Lung (tissue), 17 donors: ENCODE measurements at places on chromosomes 2 and 18. TPM values are rescaled to one million over a fixed set of nuclear protein-coding genes. Genes with fewer than 3 reads are reported as not detected.
A peak's percentile ranks its signal among the peaks of the same experiment; 100 is the strongest.

NOL4 gene
- 0.02 TPM for polyA plus RNA-seq

PSD4 gene
- 20.9 TPM for polyA plus RNA-seq

DNA sequence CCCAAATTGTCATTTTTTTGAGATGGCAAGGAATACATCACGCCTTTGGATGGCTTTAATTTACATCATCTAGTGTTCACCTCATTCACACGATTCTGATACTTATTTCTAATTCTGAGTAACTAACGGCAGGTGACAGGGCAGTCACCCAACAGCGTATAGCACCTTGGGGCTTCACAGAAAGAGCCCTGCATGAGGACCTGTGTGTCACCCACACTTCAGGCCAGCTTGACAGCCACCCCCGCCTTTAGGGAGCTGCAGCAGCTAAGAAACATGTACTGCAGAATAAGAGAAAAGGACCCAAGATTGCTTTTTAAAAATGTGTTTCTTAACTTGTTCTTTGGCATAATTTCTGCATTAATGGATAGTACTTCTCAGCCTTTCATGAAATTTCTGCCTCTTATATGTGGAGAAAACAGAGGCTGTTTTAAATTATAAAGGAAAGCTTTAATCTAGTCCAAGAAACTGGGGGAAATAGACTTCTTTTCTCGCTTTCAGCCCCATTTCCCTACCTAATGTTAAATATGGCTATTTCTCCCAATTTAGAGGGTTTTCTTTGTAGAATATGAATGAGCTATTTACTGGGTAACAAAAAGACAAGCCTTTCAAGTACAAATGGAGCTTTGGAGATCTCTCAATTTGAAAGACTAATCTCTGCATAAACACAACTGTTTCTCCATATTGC, 245.1 kb downstream of the LDLRAD4 start:
- DNase-seq = no peak
- H3K27ac ChIP-seq = no peak overlapping the region
- H3K4me3 ChIP-seq = no peak overlapping the region

DNA sequence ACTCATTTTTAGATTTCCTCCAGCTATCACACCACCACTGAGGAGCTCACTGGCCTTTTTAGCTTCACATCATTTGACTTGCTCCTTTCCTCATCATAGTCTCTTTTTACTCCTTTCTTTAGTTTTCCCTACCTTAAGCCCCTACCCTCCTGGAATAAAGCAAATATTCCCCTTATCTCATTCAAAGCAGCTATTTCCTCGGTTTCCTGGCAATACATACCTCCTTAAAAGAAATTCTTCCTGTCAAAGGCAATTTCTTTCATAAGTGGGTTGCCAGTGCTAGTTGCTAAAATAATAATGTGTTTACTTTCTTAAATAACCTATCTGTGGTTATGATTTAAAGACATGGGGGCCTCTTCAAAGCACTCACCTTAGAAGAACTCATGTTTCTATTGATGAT, 359.3 kb downstream of the GALNT13 start:
- no peak overlapping the region for H3K4me3 ChIP-seq
- no peak for DNase-seq
- H3K4me1 ChIP-seq = peaks cover 24% of the 10 kb centered on the region
- H3K27me3 ChIP-seq = no peaks in the 10 kb centered on the region

DNA sequence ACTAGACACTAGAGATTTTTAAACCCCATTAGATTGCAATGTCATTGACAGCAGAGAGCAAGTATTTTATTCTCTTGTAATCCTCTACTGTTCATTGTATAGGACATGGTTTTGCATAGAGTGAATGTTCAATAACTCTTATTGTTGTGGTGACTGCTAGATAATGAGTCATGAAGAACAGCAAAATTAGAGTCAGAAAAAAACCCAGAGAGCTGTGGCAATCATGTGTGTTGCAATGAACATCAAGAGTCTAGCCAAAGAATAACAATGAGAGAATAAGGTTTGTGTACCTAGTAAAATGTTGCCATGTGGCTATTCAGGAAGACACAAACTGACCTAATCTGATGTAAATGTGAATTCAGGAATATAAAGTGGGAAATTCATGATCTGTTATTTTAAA, 684.0 kb downstream of the DSC3 start:
- H3K36me3 ChIP-seq = no peaks in the 10 kb centered on the region
- DNase-seq = no peak
- H3K27ac ChIP-seq = no peak overlapping the region
- no peak overlapping the region for H3K4me3 ChIP-seq

- DNase-seq = peak; percentile 77
- peaks cover 10% of the 10 kb centered on the region for H3K4me1 ChIP-seq
- H3K4me3 ChIP-seq = no peak within 1 kb of the TSS
- H3K36me3 ChIP-seq = no peaks in the 10 kb centered on the region
- H3K27ac ChIP-seq = no peak within 1 kb of the TSS
- no peaks in the 10 kb centered on the region for H3K27me3 ChIP-seq
These were observed at the start of gene TOGARAM2 for GRCh38 chr2:28981016-28981441. Gene TOGARAM2 (plus strand): TSS chr2:28981298. CDS start chr2:28994835, 13,537 bp downstream.

GRCh38 chr2:7930800-7931635, 750.8 kb upstream of the ID2 start:
- H3K4me1 ChIP-seq = peaks cover 32% of the 10 kb centered on the region
- no peak overlapping the region for H3K4me3 ChIP-seq
- no peaks in the 10 kb centered on the region for H3K27me3 ChIP-seq
- peak; percentile 99 for DNase-seq

DNA sequence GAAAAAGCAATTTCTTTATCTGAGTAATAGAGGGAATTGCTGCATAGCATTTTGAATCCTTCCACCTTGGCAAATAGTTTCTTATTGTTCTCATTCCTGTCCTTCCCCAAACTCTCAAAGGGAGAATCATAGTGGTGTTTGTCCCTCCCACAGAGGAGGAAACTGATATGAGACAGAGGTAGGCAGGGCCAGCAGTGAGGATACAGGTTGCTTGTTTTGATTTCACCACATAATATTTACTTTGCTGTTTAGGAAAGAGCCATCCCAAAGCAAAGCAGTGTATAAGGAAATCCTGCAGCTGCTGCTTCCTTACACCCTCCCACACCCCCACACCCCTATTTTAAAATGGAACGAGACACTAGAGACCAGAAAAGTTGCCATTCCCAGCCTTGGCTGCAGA, 195.3 kb downstream of the SETBP1 start:
- no peak overlapping the region for H3K4me3 ChIP-seq
- no peak overlapping the region for H3K27ac ChIP-seq
- H3K4me1 ChIP-seq = peaks cover 19% of the 10 kb centered on the region
- H3K36me3 ChIP-seq = no peaks in the 10 kb centered on the region
- DNase-seq = no peak

GRCh38 chr2:63654959-63655358, 66.2 kb downstream of the MDH1 start:
- H3K27me3 ChIP-seq = no peaks in the 10 kb centered on the region
- no peak for DNase-seq
- no peak overlapping the region for H3K27ac ChIP-seq
- H3K4me1 ChIP-seq = no peaks in the 10 kb centered on the region

GRCh38 chr2:221914334-221914880, 342.3 kb upstream of the EPHA4 start:
- H3K4me1 ChIP-seq = no peaks in the 10 kb centered on the region
- no peak overlapping the region for H3K27ac ChIP-seq
- H3K4me3 ChIP-seq = no peak overlapping the region
- H3K27me3 ChIP-seq = no peaks in the 10 kb centered on the region
- no peak for DNase-seq
- no peaks in the 10 kb centered on the region for H3K36me3 ChIP-seq

DNA sequence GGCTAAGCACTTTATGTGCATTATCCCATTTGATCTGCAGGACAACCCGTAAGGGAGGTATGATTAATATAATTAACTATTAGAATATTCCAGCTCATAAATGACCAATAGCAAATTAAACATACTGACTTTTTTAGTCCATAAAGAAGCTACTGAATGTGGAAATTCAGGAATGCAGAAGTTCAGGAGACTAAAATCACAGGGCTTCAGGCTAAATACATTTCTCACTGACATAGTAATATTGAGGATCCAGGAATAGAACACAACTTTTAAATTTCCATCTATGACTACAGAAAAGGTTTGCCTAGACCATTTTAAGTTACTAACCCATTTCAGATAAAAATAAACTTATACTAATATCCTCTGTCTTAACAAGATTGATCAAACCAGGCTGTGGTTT, 97.4 kb upstream of the CCDC195 start:
- DNase-seq = no peak
- no peaks in the 10 kb centered on the region for H3K27me3 ChIP-seq
- peaks cover 14% of the 10 kb centered on the region for H3K36me3 ChIP-seq
- no peak overlapping the region for H3K4me3 ChIP-seq
- no peak overlapping the region for H3K27ac ChIP-seq

CCDC148 gene
- polyA plus RNA-seq = 0.61 TPM

DNA sequence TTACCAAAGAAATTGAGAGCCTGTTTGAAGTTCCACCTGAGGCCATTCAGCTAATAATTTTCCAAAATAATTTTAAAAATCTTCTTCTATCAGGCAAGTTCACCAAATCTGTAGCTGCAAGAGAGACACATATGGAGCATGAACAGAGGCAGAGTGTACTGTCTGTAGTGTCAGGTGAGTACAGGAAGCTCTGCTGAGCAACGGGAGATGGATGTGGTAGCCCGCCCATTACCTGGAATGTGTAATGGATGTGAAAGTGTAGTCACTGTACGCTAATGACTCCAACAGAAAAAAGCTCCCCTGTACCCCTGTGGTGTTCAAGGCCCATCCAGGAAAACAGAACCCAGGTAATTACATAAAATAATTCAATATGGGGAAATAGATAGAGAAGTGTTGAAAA, 311.5 kb downstream of the LRRTM4 start:
- no peak for DNase-seq
- H3K4me3 ChIP-seq = no peak overlapping the region
- no peak overlapping the region for H3K27ac ChIP-seq
- H3K4me1 ChIP-seq = no peaks in the 10 kb centered on the region

GRCh38 chr2:200600549-200601225, 14.9 kb downstream of the AOX1 start:
- H3K27me3 ChIP-seq = no peaks in the 10 kb centered on the region
- no peak for DNase-seq
- peaks cover 16% of the 10 kb centered on the region for H3K36me3 ChIP-seq
- H3K4me1 ChIP-seq = no peaks in the 10 kb centered on the region
- no peak overlapping the region for H3K4me3 ChIP-seq

DNA sequence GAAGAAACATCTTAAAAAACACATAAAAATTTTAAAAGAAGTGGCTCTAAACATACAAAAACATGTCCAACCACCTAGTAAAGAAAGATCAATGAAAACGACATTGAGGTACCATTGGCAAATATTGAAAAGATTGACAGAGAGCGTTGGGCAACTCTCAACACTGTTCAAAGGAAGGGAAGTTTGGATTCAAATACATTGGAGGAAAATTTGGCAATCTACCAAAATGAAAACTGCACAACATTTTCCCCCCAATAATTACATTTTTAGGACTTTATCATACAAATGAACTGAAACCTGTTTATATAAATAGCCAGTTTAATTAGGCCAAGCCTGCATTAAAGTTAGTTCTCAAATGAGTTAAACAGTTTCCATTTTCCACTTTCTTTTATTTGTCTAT, 758.9 kb downstream of the NRXN1 start:
- no peak for DNase-seq
- H3K27ac ChIP-seq = no peak overlapping the region
- H3K4me3 ChIP-seq = no peak overlapping the region
- no peaks in the 10 kb centered on the region for H3K27me3 ChIP-seq

DNA sequence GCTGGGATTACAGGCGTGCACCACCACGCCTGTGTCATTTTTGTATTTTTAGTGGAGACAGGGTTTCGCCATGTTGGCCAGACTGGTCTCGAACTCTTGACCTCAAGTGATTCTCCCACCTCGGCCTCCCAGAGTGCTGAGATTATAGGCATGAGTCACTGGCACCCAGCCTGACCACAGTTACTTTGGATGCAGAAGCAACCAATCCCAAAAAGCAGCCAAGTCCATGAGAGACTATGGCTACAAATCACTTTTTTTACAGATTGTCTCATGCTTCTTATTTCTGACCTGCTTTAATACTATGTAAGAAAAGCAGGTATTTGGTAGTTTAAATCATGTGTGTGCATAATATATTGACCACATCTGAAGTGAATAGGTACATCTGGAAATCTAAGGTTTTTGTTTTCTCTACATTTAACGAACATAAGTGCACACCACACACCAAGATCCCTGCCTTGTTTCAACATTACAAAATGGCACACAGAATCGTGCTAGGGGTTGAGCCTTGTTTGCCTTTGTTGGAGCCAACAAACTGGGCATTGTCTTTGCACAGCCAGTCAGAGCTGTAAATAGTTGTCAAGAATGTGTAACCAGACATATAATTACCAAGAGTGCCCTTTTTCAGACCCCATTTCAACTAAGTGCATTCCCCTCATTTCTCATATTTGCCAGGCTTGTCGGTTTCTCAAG, 18.3 kb upstream of the MAP4K4 start:
- no peak for DNase-seq
- H3K27me3 ChIP-seq = no peaks in the 10 kb centered on the region
- no peak overlapping the region for H3K4me3 ChIP-seq
- H3K27ac ChIP-seq = no peak overlapping the region
- H3K36me3 ChIP-seq = no peaks in the 10 kb centered on the region

GRCh38 chr2:207530160-207531031, 634 bp downstream of the CREB1 start:
- peaks cover 12% of the 10 kb centered on the region for H3K4me1 ChIP-seq
- no peaks in the 10 kb centered on the region for H3K36me3 ChIP-seq
- H3K27ac ChIP-seq = peak overlapping the region; percentile 99
- H3K27me3 ChIP-seq = no peaks in the 10 kb centered on the region
- peak; percentile 79 for DNase-seq

DNA sequence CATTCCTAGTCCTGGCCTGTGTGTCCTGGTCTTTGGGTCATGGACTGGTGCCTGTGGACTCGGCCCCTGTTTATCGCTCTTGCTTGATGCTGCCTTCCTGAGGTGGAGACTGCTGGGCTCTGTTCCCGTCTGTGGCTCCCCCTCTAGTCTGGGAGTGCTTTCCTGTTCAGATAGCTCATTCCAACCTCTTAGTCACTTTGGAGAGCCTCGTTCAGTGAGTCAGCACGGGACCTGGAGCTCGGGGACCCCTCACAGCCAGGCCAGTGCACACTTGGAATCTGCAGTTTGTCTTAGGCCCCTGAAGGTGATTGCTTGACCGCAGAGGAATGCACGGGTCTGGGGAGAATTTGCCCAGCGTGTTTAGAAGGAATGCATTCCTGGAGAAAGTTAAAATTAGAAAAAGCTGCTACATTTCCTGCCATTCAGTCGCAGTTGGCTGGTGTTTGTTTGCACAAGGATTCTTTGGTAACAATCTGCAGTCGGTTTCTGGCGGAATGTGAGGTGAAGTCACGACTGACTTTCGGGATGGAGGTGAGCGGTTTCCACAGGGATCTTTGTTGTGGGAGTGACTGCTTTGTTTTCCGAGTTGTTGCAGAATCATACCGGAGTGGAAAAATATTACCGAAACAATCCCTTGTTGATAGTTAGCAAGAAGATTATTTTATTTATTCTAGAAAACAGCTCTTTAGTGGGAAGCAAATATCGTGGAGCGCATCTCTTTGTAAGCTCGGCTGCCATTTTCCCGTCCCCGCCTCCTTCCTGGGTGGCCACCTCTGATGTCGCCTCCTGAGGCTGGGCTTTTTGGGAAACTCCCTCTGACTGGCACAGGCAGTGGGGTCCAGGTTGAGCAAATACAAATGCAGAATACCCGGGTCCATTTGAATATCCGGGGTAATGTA, 29.6 kb downstream of the SH3BP4 start:
- peak overlapping the region; percentile 47 for H3K27ac ChIP-seq
- no peaks in the 10 kb centered on the region for H3K27me3 ChIP-seq
- H3K36me3 ChIP-seq = no peaks in the 10 kb centered on the region
- no peak overlapping the region for H3K4me3 ChIP-seq
- DNase-seq = peak; percentile 76

DNAJC5G gene
- not detected for polyA plus RNA-seq

- H3K36me3 ChIP-seq = no peaks in the 10 kb centered on the region
- H3K4me3 ChIP-seq = no peak overlapping the region
- H3K27ac ChIP-seq = no peak overlapping the region
- no peak for DNase-seq
- peaks cover 34% of the 10 kb centered on the region for H3K4me1 ChIP-seq
- H3K27me3 ChIP-seq = no peaks in the 10 kb centered on the region
These were observed 313.2 kb upstream of the ZEB2 start for GRCh38 chr2:144833075-144833637.
